ENCODE measurements at places on chromosomes 5 and 9.

DNA sequence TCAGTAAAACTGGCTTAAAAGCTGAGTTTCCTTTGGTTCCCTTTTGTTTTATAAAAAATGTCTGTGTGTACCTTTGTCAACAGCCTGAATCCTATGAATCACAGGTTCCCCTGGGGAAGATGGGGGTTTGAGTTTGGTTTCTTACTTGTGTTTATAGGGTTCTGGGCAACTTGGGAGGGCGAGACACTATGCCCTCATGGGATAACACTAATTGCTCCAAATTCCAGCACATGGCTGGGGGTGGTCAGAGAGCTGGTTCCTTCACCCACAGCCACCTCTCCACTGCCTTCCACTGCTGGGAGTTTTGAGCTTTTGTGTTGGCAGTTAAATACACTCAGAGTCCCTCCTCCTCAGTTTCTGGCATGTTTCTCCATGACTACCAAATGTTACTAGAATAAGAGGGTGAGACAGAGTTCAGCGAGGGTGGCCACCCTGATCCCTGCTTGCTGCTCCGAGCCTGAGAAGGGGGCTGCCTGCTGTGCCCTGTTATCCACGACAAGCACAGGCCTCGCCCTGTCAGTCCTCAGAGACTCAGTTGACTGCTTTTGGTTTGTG is 83.0 kb upstream of the EPB41L4B start:
- DNase-seq: no peak

- DNase-seq: peak; percentile 80
Measured at GRCh38 chr5:123089914-123090660, 1.0 kb downstream of the PRDM6 start.

DNA sequence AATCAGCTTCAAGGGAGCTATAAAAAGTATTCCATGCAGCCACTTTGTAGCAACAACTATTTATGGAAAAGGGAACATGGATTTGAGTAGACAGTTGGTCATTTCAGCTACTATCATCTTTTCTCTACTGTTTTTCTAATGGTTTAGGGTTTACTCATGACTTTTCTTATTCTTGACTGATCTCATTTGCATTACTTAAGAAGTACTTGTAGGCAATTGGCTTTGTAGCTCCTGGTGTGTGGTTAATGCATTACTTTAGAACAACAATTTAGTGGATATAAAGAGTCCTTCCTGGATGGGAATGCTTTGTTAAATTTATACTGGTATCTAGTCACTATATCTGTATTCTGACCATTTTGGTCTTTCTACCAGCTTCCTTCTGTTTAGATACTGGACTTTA is 59.8 kb upstream of the NTRK2 start:
- no peak for DNase-seq

DNA sequence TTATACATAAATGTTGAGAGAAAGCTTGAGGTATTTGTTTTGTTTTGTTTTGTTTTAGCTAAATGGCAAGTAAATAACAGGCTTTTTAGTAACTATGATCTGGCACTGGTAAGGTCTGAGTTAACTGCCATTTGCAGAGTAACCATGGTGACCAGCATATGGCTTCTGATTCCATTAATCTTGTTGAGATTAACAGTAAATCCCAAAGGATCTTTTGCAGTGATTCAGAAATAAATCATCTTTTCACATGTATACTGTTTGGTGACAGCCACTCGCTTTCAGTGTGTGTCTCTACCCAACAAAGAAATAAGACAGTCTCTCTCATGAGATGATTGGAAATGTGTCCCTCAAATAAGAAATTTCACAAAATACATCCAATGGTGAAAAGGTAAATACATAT is 235.6 kb downstream of the RAB3C start:
- DNase-seq: peak; percentile 90

GRCh38 chr9:129138476-129139232 is 27.4 kb downstream of the PTPA start:
- no peak for DNase-seq

GRCh38 chr5:105898183-105898582 is 1772.6 kb downstream of the EFNA5 start:
- no peak for DNase-seq

DNA sequence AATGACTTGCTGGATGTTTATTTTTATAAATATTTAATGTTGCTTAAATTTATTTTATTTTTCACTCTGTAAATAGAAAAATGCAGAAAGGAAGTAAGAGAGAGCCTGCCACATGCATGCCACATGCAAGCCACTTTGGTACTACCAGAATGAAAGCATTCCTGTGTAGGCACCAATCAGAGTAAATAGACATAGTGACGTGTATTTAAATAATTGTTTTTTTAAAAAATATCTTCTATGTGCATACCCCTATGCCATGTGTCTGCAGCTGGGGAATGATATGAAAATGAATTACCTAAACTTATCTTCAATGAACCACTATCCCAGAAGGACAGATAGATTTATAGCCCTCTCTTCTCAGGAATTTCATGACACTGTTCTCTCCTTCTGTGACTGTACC is 651.5 kb upstream of the RIOK2 start:
- no peak for DNase-seq

DNA sequence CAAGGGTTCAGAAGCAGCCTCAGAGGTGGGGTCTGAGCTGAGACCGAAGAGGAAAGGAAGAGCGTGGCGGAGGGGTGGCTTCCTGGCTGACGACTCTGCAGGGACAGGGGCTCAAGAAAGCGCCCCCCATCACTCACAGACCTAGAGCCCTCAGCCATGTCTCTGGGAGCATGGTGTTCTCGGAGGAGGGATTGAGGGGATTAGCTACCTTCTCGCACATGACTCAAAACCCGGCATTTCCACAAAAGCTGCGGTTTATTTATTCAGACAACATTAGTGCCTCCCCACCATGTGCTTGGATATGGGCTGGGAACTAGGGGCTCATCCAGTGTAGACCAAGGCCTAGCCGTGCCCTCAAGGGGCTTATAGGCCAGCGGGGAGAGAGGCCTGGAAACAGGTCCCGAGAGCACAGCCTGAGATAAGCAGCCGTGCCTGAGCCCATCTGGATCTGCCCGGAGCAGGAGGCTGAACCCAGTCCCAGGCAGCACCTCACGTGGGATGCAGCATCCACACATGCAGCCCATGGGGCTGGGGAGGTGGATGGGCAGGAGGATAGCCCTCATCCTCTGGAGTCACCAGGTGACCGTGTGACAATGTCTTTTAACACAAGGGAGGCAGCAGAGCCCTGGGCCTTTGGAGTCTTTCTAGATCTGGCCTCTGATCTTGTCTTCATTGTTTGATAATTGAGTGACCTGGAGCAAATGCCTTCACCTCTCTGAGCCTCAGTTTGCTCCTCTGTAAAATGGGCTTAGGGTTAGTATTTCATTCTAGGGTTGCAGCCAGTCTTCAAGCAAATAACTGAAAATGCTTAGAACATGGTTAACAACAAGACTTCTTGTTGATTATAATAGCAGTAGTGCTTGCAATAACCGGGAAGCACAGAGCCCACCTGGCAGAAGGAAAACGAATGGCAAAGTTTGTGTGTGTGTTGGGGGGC is 878 bp upstream of the HMCN2 start:
- DNase-seq: no peak

DNA sequence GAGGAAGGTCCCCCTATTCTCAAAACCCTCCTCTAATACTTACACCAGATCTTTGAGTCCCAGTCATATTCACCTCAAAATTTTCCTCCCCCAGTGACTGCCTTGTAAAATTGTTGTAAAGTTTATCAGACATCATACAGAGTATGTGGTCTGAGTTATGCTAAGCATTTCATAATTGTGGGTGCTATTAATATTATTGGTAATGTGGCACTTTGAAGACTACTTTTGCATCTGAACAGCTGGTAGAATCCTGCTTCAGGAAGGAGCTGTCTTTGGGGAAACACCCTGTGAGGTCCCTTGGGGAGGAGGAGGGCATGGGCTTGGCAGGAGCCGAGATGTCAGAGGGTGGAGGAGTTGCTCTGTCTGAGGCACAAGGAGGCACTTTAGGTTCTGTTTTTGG is 164.9 kb upstream of the ZNF618 start:
- DNase-seq: no peak

DNA sequence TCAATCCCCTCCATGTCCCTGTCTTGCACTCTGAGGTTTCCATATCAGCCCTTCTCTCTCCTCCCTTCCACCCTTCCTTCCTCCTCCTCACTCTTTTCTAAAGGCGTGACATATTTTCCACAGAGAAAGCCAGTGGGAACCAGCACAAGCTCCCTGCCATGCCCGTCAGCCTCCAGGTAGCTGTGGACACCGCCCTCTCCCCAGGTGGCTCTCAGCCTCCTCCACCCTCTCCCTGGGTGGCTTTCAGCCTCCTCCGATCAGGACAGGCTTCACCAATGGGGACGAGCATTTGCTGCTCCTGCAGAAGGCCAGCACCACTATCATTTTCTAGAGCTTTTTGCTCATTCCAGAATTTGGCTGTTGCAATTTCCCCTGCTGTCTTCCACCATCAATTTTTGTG is 236.6 kb downstream of the GADD45G start:
- DNase-seq: peak; percentile 86

GRCh38 chr9:70494221-70494620 is 79.8 kb upstream of the KLF9 start:
- peak; percentile 64 for DNase-seq

GRCh38 chr9:37995961-37996818 is 72.8 kb downstream of the SHB start:
- peak; percentile 80 for DNase-seq

- DNase-seq: no peak
Measured at GRCh38 chr5:136482206-136482605, 116.9 kb upstream of the TRPC7 start.

GRCh38 chr5:76460104-76460503 is 57.0 kb downstream of the IQGAP2 start:
- no peak for DNase-seq

GRCh38 chr5:125357660-125358059 is 611.2 kb upstream of the ZNF608 start:
- DNase-seq: peak; percentile 93

GRCh38 chr5:105874316-105874715 is 1796.4 kb downstream of the EFNA5 start:
- no peak for DNase-seq

- peak; percentile 64 for DNase-seq
Measured at GRCh38 chr9:134136118-134136995, 475 bp downstream of the WDR5 start.

DNA sequence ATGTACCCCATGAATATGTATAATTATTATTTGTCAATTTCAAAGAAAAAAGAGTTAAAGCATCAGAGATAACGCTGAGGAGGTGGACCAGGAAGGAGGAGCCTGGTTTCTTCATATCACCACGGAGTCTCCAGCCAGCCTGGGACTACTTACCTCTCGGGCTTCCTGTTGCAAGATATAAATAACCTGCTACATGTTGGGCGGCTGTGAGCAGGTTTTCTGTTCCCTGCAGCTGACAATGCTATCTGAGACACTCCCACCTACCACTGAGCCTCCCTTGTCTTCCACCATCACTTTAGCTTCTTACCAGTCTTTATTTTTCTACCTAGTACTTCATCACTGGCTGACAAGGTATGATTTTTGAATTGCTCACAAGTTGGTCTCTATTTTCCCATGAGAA is 102.7 kb upstream of the CPEB4 start:
- no peak for DNase-seq

- no peak for DNase-seq
Measured at GRCh38 chr5:116898917-116899316, 324.3 kb upstream of the SEMA6A start.

- peak; percentile 39 for DNase-seq
Measured at GRCh38 chr5:27472000-27472763, 433.8 kb upstream of the CDH9 start.
